ENCODE measurements at places on chromosomes 2 and 18.

GRCh38 chr2:137947728-137948336, 16.4 kb upstream of the HNMT start:
- DNase-seq: peak; percentile 69

DNA sequence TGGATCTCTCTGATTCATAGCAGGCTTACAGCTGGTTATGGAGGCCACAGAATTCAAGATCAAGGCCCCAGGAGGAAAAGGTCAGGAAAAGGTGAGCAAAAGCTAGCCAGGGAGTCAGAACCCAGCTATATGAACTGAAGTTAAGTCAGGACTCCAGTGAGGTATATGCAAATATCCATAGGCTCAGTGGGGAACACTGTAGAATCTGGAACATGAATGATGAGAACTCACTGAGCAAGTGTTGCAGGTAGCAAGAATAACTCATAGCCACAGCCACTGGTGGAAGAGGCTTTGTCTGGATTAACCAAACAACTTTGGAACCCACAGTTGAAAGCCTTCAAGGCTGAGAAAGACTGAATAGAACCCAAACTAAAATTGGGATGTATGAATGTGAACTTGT, 24.7 kb downstream of the COBLL1 start:
- no peak for DNase-seq

GRCh38 chr2:235665661-235666212, 171.9 kb downstream of the AGAP1 start:
- no peak for DNase-seq

DNA sequence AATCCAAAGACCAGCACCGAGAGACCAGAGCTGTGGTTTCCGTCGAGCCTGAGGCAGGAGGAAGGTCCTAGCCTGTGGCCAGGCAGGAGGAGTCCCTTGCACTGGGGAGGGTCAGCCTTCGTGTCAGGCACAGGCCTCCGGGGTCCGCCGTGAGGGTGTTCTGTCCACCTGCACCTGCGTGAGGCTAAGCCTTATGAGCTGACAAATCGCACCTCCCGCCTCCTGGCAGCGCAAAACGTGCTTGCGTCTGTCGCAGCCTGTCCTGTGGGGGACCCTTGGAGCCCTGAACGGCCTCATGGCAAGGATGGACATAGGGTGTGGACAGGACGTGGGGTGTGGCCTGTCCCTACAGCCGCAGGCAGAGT, 73.3 kb downstream of the KCNG2 start:
- DNase-seq: peak; percentile 33

DNA sequence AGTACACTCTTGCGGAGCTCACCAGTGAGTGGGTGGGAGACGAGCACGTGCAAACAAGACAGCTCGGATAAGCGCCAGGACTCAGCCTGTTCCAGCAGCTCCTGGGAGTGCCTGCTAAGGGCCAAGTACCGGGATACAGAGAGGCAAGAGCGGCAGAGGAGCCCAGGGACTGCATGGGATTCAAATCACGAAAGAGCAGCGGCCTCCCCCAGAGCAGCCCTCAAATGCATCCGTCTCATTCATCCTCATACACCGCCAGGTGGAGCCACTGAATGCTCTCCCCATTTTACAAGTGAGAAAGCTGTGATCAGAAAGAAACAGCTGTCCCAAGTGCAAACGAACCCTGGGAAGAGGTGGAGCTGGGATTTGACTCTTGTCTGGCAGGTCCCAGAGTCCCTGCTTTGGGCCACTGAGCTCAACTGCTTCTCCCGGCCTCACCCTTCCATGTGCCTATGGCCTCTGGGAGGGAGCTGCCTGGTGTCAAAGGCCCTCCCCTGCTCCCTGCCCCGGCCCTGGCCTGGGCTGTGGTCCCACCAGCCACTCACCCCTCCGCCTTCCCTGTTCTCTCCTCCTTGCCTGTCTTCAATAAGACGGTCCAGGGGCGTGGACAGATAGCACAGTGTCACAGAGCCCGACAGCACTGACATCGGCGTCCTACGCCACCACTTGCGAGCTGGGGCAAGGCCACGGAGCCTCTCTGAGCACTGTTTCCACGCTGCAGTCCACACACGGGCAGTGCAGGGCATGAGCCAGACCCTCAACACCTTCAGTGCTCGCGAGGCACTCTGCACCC, 72.8 kb upstream of the TAF1B start:
- DNase-seq: peak; percentile 78

- no peak for DNase-seq
Measured at GRCh38 chr2:96336873-96337272, 1.3 kb downstream of the NCAPH start.

DNA sequence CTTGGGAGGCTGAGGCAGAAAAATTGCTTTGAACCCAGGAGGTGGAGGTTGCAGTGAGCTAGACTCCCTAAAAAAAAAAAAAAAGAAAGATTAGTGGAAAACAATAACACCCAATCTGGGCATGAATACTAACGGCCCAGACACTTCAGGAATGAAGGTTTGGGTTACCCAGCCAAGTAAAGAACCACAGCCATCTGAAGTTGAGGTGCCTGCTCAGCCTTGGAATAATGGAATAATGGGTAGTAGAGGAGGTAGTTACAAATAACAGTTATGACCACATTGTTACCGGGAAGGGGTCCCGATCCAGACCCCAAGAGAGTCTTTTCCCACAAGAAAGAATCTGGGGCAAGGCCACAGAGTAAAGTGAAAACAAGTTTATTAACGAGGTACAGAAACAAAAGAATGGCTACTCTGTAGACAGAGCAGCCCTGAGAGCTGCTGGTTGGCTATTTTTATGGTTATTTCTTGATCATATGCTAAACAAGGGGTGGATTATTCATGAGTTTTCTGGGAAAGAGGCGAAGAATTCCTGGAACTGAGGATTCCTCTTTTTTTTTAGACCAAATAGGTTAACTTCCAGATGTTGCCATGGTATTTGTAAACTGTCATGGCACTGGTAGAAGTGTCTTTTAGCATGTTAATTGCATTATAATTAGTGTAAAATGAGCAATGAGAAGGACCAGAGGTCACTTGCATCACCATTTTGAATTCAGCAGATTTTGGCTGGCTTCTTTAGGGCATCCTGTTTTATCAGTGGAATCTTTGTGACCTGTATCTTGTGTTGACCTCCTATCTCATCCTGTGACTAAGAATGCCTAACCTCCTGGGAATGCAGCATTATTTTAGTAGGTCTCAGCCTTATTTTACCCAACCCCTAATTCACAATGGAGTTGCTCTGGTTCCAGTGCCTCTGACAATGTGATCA, 96.2 kb upstream of the HAAO start:
- DNase-seq: no peak

- DNase-seq: no peak
Measured at GRCh38 chr2:191895195-191895594, 48.3 kb upstream of the CAVIN2 start.

- DNase-seq: no peak
Measured at GRCh38 chr2:68659081-68659480, 15.7 kb downstream of the PROKR1 start.

DNA sequence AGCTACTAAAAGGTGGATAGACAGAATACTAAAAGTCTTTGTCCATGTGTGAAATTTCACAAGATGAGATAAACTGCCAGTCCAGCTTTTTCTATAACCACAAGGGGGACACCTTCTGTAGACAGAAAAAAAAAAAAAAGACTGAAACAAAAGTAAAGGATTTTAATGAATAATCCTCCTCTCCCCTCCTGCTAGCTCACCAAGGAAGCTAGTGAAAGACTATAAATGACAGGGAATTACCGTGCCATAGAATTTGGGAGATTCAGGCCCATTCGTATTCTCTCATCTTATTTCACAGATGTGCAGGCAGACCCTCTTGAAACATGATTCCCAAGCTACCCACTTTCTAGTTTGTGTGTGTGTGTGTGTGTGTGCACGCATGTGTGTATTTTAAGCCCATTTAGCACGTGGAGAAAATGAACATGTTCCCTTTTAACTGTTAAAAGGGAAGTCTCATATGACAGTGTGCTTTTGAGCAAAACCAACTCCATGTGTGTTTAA, 36.3 kb upstream of the SLC8A1 start:
- DNase-seq: no peak

GRCh38 chr2:178482437-178482836, 2.2 kb downstream of the PLEKHA3 start:
- no peak for DNase-seq

DNA sequence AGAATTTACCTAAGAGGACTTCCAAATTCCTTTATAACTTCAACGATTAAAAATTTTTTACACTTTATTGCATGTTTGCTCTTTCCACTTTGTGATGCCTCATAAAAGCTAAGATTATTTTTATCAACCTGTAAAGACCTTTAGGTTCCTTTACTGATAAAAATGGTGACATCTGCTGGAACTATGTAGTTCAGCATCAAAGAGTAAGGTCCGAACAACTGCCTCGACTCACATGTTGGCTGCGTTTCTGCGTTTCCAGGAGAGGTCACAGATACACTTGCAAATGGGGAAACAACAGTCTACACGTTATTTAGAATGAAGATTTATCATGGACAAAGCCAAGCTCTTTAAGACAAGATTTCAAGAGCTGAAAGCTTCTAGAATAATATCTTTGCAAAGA, 18.8 kb upstream of the TMX3 start:
- no peak for DNase-seq

- DNase-seq: no peak
Measured at GRCh38 chr2:66580166-66581049, 145.5 kb downstream of the MEIS1 start.

- DNase-seq: no peak
Measured at GRCh38 chr2:196336715-196337114, 165.3 kb upstream of the STK17B start.

DNA sequence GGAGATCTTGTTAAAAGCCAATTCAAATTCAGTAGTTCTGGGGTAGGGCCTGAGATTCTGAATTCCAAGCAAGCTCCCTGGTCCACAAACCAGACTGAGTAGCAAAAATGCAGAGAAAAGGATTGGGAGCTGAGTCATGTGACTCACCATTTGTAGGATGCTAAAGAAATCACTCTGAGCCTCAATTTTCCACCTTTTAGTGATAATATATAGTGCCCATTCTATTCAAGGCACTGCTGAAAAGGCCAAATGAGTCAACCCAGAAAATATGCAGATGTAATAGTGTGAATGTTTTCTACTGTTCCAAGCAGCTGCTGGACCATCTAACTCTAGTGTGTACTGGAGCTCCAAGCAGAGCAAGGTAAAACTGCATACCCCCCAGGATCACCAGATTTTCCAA, 47.2 kb downstream of the SLC14A2 start:
- DNase-seq: no peak

- no peak for DNase-seq
Measured at GRCh38 chr18:48571639-48572384, 33.0 kb downstream of the CTIF start.

DNA sequence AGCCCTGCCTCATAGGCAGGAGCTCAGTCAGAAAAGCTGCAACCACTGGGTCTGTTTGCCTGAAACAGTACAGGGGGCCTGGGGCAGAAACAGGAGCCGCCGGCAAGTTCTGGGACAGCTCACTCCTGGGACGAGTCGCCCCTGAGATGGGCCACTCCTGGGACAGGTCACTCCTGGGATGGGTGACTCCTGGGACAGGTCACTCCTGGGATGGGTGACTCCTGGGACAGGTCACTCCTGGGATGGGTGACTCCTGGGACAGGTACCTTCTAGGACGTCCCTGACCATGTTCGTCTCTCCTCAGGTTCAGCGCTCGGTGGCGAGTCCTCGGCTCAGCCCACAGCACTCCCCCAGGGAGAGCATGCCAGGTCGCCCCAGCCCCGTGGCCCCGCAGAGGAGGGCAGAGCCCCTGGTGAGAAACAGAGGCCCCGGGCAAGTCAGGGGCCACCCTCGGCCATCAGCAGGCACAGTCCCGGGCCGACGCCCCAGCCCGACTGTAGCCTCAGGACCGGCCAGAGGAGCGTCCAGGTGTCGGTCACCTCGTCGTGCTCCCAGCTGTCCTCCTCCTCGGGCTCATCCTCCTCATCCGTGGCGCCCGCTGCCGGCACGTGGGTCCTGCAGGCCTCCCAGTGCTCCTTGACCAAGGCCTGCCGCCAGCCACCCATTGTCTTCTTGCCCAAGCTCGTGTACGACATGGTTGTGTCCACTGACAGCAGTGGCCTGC, 51.8 kb downstream of the NTSR2 start:
- DNase-seq: no peak

DNA sequence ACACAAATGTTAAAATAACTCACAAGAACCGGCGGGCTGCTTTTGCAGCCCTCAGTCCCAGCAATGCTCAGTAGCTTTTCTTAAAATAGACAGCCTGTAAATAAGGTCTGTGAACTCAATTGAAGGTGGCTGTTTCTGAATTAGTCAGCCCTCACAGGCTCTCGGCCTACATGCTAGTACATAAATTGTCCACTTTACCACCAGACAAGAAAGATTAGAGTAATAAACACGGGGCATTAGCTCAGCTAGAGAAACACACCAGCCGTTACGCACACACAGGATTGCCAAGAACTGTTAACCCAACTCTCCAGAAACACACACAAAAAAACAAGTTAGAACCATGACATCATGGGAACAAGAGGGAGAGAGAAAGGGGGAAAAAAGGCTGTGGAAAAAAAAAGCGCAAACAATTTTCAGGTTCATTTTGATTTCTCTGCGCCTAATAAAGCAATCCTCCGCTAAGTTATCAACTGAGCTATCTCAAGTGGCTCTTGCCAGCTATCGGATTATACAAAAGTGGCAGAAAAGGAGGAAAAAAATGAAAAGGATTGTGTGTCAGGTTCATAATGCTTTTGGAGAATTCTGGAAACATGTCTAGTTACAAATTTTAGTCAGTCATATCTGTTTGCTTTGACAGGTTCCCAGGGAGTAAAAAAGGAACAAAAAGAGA, 89.1 kb downstream of the ZEB2 start:
- no peak for DNase-seq

DNA sequence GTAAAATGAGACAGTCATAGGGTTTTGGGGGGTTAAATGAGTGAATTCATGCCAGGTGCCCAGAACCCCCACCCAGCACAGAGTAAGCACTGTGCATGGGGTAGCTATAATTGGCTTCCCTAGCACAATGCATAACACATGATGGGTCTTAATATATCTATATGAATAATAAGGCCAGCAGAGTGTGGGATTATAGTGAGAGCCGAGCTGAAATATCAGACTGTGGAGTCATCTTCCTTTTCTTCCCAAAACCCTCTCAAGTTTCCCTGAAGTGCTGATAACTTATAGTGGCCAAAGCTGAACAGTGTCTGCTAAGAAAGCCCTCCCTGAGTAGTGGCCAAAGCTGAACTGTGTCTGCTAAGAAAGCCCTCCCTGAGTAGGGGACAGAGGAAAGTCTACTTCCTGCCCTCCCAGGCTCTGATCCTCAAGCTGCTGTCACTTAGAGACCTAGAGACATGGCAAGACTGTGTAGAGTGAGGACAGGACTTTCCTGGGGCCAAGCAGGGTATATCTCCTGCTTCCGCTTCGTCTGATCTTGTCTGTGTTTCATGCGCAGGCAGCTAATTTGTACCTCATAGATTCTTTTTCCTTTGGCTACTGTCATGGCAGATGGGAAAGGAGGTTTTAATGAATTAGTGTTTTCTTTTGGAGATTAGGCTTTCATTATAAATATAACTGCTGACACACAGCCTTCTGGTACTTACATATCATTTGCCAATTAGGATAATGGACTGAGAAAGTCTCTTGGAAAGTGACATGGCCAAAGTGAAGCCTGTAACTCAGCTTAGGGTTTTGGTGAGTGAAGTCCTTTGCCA, 94.9 kb downstream of the FHOD3 start:
- DNase-seq: no peak
